Stimulated activated CD8-positive, alpha-beta memory T cell treated with anti-CD3 and anti-CD28 coated beads, Interleukin-7, amount 100 ng/mL, for 1 hour (primary cell): ENCODE measurements at places on chromosomes 4 and X.
A peak's percentile ranks its signal among the peaks of the same experiment; 100 is the strongest.

DNA sequence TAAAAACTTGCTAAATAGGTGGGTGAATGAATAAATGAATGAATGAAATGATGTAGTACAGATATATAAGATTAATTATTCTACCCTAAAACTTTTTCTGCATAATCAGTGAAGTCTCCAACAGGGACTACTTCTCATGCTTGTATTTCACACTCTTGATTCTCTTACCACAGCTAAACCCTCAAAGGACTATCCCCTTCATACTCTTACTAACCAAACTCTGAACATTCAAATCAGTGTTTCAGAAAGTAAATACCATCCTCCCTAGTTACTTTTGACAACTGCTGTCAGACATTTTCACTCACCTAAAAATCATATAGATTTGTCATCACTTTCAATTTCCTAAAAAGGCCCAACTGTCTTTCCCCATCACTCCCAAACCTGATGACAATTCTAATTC is 234.3 kb upstream of the HHIP start:
- DNase-seq, result no peak

DNA sequence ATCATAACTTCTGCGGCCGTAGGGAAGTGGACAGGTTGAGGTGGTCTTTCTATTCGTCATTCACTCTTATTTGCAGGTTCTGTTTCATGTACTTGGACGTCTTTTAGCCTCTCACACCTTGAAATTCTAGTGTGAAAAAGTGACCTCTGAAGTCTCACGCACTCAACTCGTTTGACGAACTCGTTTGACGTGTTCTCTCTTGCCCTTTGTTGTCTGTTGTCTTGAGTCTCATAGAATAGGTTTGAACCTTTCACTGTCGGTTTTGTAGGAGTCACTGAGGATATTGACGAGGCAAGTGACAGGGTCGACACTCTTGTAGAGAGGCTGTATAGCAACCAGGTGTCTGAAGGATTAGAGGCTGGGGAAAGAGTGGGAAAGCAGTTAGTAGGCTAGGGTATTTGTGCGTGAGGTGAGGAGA is 1.1 kb upstream of the PGRMC2 start:
- peak; percentile 0 for DNase-seq

GRCh38 chr4:86608757-86609375 is 14.8 kb downstream of the PTPN13 start:
- no peak for DNase-seq

DNA sequence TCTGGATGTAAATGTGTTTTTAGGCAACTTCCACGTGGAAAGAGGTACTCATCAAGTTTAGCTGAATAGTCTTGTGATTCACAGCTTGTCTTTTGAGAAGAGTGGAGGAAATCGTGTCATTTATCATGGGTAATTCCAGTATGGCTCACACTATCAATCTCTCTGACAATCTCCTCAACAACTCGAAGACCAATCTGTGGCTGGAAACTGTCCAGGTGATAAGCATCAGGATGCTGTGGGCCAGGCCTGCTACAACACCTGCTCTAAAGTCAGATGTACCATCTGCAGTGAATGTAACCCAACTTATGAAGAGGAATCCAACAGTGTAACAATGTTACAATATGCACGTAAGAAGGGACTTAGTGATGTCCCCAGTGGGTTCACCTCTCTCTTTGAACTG is 132.1 kb upstream of the GK2 start:
- no peak for DNase-seq

DNA sequence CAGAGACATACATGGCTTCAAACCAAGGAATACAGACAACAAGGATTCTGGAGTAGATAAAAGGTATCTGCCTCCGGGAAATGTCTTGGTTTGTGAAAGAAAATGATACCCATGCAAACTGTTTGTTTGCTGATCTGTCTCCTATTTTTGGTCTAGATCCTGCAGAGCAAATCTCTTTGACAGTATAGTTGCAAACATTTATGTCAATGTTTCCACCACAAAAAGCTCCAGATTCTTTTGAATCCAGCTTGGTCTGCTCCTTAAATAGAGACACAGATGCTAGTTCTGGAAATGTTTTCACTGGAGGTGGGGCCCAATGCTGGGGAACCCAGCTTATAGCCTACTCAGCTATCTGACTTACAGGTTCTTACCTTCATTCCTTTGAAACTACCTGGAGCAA is 119.7 kb downstream of the ATG4A start:
- no peak for DNase-seq
